Stimulated activated CD8-positive, alpha-beta memory T cell treated with anti-CD3 and anti-CD28 coated beads, Interleukin-7, amount 100 ng/mL, for 4 hours (primary cell): ENCODE measurements at places on chromosomes 3 and 15.

- DNase-seq = no peak
These were observed 42.9 kb upstream of the PGPEP1L start for GRCh38 chr15:99050328-99050980.

- DNase-seq = no peak
These were observed 1146.6 kb downstream of the OTOL1 start for GRCh38 chr3:162643245-162643644.

- DNase-seq = no peak
These were observed 35.9 kb upstream of the PPP2R3A start for GRCh38 chr3:135929670-135930069.

DNA sequence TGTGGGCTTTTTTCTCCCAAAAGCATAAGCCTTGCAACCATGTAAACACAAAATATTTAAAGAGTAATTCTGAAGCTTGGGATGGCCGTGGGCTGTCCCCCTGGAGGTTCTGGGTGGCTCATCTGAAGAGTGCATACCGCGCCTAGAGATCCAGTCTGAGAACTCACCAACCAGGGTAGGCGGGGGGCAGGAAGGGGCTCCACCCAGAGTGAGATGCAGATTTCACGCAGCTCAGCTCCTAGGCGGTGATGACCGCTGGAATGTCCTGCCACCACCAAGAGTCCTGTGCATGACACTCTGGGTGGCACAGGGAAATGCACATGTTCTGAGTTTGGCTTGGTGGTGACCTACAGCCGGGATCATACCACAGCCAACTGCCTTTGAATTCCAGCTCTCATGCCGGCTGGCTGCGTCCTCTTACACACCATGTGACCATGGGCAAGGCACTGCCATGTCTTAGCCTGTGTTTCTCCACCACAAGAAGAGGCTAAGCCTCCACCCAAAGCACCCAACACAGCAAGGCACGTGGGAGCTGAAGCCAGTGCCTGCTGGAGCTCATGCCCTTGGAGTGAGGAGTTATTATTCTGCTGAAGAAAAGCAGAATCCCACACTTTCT lies 125.1 kb upstream of the IQSEC1 start:
- DNase-seq = no peak

DNA sequence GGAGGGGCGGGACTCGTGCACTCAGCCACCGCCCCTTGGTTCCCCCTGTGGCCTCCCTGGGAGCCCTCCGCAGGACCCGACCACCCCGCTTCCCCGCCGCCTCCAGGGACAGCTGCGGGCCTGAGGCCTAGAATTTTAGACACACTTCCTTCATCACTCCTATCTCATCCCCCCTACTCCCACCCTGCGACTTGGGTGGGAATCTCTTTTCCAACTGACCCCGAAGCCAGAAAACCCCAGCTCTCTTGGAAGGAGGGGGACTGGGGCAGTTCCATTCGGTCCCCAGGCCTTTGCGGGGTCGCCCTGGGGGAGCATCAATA lies 289 bp upstream of the TFDP2 start:
- no peak for DNase-seq

GRCh38 chr3:53570709-53571108 lies 76.3 kb downstream of the CACNA1D start:
- DNase-seq = no peak

DNA sequence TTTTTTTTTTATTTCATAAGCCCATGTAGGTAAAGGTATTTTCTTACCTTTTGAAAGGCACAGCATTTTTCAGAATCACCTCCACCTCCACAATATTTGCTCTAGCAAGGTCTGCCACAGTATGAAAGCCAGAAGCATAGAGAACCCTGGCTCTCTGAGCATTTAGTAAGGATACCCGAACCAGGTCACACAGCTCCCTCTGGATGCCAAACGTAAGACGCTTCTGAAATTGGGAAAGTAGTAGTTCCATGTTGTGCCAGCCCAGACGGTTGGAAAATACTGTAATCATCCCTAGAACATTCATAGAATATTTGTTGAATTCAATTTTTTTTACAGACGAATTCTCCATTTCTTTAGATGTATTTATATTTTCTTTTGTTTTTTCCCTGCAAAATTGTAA lies 52.4 kb downstream of the POLQ start:
- no peak for DNase-seq
